Stimulated activated CD4-positive, alpha-beta T cell treated with anti-CD3 and anti-CD28 coated beads, Interleukin-4, amount 100 ng/mL, for 1 hour (primary cell): ENCODE measurements at places on chromosomes 5 and 9.

- no peak for DNase-seq
Measured at GRCh38 chr5:165231821-165232508, 1726.5 kb downstream of the MAT2B start.

GRCh38 chr9:130304116-130304515 is 38.6 kb downstream of the HMCN2 start:
- no peak for DNase-seq

GRCh38 chr9:116286297-116286696 is 132.7 kb downstream of the PAPPA start:
- DNase-seq = no peak

DNA sequence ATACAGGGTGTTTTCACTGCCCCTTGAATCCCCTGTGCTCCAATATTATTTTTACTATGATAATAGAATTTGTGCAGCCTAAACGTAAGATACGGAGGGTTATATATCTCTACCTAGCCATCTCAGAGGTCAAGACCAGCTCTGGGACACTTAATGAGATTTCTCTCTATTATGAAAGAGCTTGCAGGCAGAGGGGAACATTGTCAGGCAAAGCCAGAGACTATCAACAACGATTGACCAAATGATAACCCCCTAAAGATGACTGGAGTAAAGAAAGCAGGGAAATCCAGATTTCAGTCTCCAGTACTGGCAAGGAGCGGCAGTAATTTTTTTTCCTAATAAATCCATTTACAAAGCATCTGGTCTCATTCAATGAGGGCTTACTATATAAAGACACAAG is 59.8 kb upstream of the LPAR1 start:
- DNase-seq = no peak

DNA sequence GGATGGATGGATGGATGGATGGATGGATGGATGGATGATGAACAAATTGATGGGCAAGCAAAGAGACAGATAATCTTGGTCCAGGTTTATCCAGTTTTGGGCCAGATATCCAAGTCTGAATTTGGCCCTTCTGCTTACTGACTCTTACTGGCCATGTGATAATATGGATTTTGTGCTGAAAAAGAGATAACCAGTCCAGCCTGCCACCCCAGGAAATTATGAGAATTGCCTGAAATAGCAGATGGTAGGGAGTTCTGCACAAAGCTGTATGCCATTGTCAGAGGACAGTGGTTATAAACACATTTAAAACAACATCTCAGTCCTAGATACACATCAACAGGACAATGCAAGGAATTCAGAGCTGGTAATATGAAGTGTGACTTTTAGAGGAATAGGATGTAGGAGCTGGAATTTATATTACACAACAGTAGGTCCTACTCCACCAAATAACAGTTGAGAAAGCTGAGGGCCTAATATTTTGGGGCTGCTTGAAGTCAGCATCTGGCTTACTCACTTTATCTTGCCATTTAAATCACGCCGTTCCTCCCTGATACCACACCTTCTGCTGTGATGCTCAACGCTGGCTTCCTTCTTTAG is 9.0 kb upstream of the FAT2 start:
- no peak for DNase-seq

DNA sequence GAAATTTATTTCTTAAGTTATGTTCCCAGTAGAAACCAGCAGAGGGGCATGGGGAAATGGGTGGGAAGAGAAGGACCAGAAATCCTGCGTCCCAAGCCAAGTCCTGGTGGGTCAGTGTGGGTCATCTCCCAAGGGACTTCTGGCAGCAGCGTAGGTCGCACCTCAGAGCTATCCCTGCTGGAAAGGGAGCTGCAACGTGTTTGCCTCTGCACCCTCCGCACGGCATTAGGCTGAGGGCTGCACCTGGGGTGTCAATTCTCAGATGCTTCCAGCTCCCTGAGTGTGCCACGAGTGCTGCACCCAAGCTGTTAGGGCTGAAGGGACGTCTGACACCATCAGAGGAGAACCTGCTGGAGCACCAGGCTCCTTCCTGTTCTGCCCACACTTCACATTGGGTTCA is 182.8 kb downstream of the CACNA1B start:
- DNase-seq = no peak

DNA sequence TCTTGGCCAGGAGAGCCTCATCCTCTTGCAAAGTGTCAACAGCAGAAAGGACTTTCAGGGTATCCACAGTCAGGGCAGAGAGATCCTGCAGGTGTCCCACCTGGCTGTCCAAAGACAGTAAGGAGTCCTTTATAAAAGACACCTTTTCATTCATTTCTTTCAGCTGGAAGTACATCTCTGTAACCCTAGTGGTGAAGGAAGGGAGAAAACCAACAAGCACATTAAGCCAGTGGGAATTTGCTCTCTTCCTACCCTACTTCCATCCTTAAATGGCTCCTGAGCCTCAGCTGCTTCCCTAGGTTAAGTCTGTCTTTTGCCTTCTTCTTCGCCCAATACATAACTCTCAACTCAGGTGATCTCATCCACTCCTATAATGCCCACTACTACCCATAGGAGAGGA is 124.8 kb downstream of the TRPM6 start:
- DNase-seq = no peak

GRCh38 chr9:134616341-134616740 is 25.3 kb upstream of the COL5A1 start:
- no peak for DNase-seq

- DNase-seq = no peak
Measured at GRCh38 chr9:103949096-103949495, 145.0 kb upstream of the SMC2 start.
